Large intestine (tissue), 12 donors: ENCODE measurements at places on chromosomes 2 and 18. TPM values are rescaled to one million over a fixed set of nuclear protein-coding genes. Genes with fewer than 3 reads are reported as not detected.

Gene PTPRN
- 9.2 TPM for polyA plus RNA-seq

Gene ANKRD30BL
- 0.09 TPM for polyA plus RNA-seq

Gene OSBPL1A
- polyA plus RNA-seq = 30.3 TPM

Gene CRACDL
- polyA plus RNA-seq = 3.0 TPM

Gene PREB
- 48.5 TPM for polyA plus RNA-seq

DNA sequence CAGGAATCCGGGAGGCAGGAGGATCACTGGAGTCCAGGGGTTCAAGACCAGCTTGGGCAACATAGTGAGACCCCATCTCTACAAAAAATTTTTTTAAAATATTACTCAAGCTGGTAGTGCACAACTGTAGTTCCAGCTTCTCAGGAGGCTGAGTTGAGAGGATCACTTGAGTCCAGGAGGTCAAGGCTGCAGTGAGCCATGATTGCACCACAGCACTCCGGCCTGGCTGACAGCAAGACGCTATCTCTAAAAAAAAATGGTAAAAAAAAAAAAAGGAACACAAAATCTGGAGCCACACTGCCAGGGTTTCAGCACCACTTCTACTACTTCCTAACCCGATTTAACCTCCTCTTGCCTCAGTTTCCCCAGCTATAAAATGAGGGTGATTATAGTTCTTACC, 57.0 kb downstream of the STEAP3 start:
- peaks cover 5% of the 10 kb centered on the region for H3K27me3 ChIP-seq
- H3K4me1 ChIP-seq = no peaks in the 10 kb centered on the region
- H3K4me3 ChIP-seq = no peak overlapping the region
- H3K36me3 ChIP-seq = no peaks in the 10 kb centered on the region

- H3K4me3 ChIP-seq = no peak overlapping the region
- peaks cover 4% of the 10 kb centered on the region for H3K4me1 ChIP-seq
- no peak overlapping the region for H3K27ac ChIP-seq
- no peaks in the 10 kb centered on the region for H3K27me3 ChIP-seq
These were observed 1.1 kb upstream of the GCA start for GRCh38 chr2:162342841-162343240.

DNA sequence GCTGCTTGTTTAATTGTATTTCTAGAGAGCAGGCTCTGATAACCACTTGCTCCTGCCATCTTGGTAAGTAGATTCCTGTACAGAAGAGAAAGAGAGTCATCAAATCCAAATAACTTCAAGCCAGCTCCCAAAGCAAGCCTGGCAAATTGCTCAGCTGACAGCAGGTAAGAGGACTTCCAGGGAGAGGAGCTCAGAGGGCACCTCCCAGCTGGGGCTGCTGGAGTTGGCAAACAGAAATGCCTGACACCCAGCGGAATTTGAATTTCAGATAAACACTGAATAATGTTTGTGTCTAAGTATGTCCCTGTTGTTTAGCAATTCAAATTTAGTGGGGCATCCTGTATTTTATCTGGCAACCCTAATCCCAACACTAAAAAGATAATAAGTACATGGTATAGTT, 86.2 kb downstream of the MYL12B start:
- H3K4me3 ChIP-seq = no peak overlapping the region
- H3K27ac ChIP-seq = no peak overlapping the region
- H3K36me3 ChIP-seq = no peaks in the 10 kb centered on the region
- H3K27me3 ChIP-seq = no peaks in the 10 kb centered on the region
- H3K4me1 ChIP-seq = no peaks in the 10 kb centered on the region

DNA sequence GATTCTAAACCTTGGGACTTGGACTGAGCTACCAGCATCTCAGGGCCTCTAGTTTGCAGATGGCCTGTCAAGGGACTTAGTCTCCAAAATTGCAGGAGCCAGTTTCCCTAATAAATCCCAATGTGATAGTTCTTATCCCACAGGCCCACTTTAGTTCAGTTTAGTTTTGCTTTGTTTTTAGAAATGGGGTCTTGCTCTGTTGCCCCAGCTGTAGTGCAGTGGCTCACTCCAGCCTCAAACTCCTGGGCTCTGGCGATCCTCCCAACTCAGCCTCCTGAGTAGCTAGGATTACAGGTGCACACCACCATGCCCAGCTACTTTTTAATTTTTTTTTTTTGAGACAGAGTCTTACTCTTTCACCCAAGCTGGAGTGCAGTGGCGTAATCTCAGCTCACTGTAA, 2.6 kb upstream of the SF3B1 start:
- no peak for DNase-seq
- peaks cover 8% of the 10 kb centered on the region for H3K4me1 ChIP-seq
- no peak overlapping the region for H3K4me3 ChIP-seq
- H3K27me3 ChIP-seq = no peaks in the 10 kb centered on the region

- peak overlapping the region; percentile 65 for H3K27ac ChIP-seq
- peaks cover 15% of the 10 kb centered on the region for H3K4me1 ChIP-seq
- H3K27me3 ChIP-seq = no peaks in the 10 kb centered on the region
- H3K4me3 ChIP-seq = peak overlapping the region; percentile 48
- no peak for DNase-seq
These were observed 458 bp upstream of the TFPI start for GRCh38 chr2:187554704-187555082.

GRCh38 chr2:65070172-65070830, 14.1 kb downstream of the CEP68 start:
- H3K4me3 ChIP-seq = no peak overlapping the region
- DNase-seq = peak; percentile 96
- no peaks in the 10 kb centered on the region for H3K27me3 ChIP-seq
- peaks cover 43% of the 10 kb centered on the region for H3K36me3 ChIP-seq
- peaks cover 25% of the 10 kb centered on the region for H3K4me1 ChIP-seq

DNA sequence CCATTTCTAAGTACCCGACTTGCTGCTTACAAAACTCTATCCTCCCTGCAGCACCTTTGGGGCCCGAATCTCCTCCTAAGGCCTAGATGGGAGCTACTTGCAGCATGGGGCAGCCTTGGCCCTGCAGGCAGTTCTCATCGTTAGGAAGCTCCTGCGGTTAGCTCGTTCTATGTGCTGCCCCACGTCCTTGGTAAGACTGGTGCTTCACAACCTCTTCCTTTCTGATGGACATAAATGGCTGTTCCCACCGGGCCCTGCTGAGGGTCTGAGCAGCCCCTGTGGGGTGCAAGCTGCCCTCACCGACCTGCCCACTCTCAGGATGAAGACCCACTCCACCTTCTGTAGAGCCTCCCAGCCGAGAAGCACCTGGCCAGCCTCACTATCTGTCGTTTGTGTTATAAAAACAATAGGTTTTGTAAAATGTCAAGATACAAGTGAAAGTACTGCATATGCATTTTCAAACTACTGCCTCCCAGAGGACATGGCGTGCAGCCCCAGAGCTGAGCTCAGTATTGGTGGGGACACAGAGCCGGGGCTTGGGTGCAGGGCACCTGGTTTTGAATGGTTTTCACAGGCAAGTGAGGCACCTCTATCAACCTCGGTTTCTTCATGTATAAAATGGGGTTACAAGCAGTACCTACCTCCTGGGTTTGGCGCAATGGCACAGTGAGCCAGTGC, 19.4 kb downstream of the OTOF start:
- DNase-seq = peak; percentile 16
- peak overlapping the region; percentile 99 for H3K27ac ChIP-seq
- H3K4me3 ChIP-seq = no peak overlapping the region
- no peaks in the 10 kb centered on the region for H3K36me3 ChIP-seq

DNA sequence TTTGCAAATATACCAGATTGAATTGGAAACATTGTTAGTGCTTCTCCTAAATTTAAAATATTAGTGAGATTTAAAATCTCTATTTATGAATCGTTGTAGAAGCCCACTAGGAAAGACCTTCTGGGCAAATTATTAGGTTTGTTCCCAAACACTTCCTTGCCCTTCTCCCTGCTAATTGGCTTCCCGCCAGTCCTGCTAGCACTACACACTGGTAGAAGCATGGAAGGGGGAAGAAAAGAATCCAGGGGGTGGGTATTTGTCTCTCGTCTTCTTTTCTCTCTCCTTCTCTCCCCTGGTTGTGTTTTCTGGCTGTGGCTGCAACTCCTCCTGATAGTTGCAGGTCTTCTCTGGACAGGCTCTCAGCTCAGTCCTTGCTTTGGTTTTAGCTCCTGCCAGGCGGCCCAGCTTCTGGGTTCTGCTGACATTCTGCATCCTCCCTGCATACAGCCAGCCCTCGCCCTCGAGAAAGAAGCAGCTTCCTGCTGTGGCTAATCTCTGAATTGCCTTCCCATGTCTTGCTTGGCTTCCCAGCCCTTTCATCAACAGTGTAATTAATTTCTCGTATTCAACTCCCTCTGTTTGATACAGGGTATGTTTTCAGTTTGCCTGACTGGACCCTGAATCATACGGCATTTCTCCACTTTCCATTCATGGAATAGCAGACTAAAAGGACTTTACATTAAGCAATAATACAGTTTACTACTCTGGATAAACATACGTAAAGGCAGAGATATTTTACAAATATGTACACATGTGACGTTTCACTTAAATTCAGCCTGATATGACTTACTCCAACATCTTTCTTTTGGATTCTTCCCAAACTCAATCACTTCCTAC, 6.9 kb upstream of the PARD3B start:
- no peaks in the 10 kb centered on the region for H3K36me3 ChIP-seq
- no peak overlapping the region for H3K27ac ChIP-seq
- DNase-seq = no peak
- H3K27me3 ChIP-seq = no peaks in the 10 kb centered on the region
- H3K4me1 ChIP-seq = no peaks in the 10 kb centered on the region

DNA sequence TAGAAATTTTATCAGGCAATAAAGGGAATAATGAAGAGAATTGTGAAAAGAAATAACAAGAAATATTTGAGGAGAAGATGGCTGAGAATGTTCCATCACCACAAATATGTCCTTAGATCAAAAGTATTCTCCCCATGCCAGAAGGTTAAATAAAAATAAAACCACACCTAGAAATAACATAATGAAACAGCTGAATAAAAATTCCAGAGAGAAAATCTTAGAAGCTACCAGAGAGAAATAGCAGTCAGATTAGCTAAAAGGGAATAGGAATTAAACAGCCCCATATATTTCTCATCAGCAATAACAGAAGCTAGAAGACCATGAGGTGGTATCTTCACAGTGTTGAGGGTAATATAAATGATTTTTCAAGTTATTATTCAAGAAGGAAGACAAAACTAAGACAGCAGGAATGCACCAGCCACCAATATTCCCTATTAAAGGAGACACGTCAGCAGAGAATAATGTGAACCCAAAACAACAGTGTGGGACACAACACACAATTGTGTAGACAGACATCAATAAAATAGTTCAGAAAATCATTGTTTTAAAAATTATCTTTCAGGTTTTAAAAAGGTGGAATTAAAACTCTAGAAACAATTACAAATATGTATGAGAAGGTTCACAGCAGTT, 82.0 kb upstream of the NEDD4L start:
- no peak for DNase-seq
- no peak overlapping the region for H3K4me3 ChIP-seq
- no peak overlapping the region for H3K27ac ChIP-seq

- no peaks in the 10 kb centered on the region for H3K4me1 ChIP-seq
- no peak overlapping the region for H3K4me3 ChIP-seq
These were observed 1221.1 kb upstream of the ACVR2A start for GRCh38 chr2:146623771-146624170.

DNA sequence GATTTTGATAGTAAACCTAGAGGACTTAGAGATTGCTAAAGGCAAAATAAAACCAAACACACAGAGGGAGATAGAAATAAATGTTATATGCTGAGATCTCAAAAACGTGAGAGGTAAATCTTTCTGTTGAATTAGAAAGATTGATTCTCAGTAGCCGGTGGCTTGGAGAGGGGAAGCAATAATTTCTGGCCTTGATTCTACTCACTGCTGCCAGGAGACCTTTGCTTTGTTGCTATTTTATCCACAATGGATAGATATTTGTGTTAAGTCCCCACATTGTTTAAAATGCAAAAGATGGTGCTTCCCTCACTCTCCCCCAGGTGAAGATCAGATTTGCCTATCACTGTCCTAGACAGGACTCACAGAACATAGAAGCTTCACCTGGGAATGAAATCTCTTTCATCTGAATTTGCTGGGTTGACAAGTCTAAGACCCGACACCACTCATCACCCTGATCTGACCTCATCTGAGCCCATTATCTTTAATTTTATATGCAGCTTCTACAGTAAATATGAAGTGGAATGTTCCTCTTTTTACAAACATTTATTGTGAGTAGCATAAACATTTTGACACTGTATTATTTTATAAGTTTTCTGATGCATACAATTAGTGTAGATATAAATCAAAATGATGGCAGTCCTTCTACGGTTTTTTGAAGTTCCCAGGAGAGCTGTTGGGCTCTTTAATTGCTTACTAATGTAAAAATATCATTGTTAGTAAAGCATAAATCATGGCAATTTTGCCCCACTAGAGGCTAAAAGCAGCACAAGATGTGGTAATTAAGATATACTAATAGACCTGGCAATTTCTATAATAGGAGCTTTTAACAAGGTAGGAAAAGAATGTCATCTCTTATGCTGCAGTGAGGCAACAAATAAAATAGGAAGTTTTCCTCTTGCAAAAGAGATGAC, 149.7 kb downstream of the DCC start:
- H3K27ac ChIP-seq = no peak overlapping the region
- no peaks in the 10 kb centered on the region for H3K27me3 ChIP-seq
- DNase-seq = no peak
- H3K4me1 ChIP-seq = no peaks in the 10 kb centered on the region

GRCh38 chr2:236555481-236555880, 14.1 kb upstream of the ACKR3 start:
- H3K4me1 ChIP-seq = peaks cover 19% of the 10 kb centered on the region
- no peak overlapping the region for H3K4me3 ChIP-seq
- H3K36me3 ChIP-seq = no peaks in the 10 kb centered on the region
- H3K27ac ChIP-seq = no peak overlapping the region
- no peaks in the 10 kb centered on the region for H3K27me3 ChIP-seq
- DNase-seq = no peak

DNA sequence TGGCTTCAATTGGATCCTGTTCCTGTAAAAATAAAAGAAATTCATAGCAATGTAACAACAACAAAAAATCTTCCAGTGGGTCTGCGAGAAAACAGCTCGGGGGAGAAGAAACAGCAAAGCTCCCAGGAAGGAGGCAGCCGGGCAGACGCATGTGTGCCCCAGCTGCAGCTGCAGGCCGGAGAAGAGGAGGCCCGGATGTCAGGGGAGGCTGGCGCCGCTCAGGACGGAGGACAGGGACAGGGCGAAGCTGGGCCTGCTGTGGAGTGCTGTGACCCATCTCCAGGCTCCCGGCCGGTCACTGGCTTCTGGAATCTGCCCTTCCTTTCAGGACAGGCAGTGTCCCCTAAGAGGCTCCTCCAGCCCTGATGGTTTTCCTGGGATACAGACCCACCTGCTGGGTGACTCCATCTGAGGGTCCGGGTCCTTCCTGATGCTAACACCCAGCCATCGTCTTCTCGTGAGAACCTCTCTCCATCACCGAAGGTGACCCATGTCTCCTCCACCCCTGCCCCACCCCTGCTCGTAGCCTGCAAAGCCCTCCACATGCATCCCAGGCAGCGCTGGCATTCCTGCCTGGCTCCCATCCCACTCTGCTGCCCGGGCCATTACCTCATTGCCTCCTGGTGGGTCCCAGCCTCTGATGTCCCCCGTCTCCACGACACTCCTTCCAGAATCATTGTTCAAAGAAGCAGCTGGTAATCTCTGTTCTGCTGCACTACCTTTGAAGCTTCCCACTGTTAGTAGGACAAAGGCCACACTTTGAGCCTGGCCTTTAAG, 145.4 kb upstream of the TWIST2 start:
- H3K4me3 ChIP-seq = no peak overlapping the region
- no peak for DNase-seq
- H3K4me1 ChIP-seq = no peaks in the 10 kb centered on the region
- H3K36me3 ChIP-seq = no peaks in the 10 kb centered on the region
- H3K27ac ChIP-seq = no peak overlapping the region
